GM12892 (cell line): ENCODE measurements at places on chromosomes 4 and X.

DNA sequence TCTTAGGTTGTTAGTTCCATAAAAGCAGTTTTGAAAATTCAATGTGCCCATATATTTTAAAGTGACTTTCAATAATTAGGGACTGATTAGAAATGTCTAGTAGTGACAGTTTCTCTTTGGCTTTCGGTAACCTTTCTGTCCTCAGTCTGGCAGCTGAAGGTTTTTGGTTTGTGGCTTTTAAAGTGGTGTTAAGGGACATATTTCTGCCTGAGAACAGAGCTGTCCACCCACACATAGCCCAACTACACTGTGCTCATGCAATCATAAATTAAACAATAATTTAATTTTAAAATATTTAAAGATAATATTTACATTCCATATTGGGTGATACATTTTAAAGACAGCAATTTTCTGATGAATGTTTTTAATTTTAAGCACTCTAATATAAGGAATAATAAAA is 335.0 kb upstream of the TENM3 start:
- DNase-seq = no peak

GRCh38 chrX:133085785-133086184 is 11.1 kb downstream of the USP26 start:
- DNase-seq = no peak

GRCh38 chrX:134661295-134661694 is 3.0 kb upstream of the PLAC1 start:
- DNase-seq = no peak

DNA sequence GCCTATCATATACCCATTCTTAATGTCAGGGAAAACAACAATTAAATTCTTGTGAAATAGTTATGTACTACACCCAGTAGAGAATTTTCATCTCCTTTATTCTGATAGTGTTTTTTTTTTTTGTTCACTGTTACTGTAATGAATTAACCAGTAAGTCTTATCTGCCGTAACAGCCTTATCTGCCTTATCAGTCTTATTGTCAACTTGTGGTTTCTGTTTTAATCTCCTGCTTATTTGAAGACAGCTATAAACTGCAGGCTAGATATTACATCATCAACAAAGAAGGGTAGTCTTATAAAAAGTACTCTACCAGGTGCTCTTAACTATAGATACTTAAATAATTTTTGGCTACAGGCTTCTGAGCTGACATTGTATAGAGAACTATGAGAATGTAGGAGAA is 79.5 kb downstream of the MAGEB5 start:
- no peak for DNase-seq

DNA sequence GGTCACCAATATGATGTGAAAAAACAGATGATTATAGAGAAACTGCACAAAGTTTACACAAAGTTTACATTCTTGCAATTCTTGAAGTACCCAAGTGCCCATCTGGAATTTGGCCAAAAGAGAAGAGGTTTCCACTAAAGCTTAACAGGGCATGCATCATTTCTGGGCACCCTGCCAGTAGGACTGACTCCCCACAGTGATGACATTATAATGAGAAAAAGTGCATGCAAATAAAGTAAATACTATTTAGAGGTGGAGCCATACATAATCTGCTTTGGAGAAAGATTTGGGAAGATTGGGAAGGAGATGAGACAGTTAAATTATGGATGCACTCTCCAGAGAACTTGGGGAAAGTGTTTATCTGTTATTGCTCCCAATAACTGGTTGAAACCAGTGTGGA is 93.7 kb upstream of the TRPC3 start:
- no peak for DNase-seq

- no peak for DNase-seq
Measured at GRCh38 chrX:85379174-85379907, at the start of gene POF1B. POF1B (minus strand) TSS chrX:85379665; CDS start chrX:85379454, 211 bp downstream.

GRCh38 chrX:54087661-54088060 is 43.4 kb upstream of the PHF8 start:
- no peak for DNase-seq

GRCh38 chrX:45186643-45187026 is 14.0 kb downstream of the DIPK2B start:
- DNase-seq = no peak

- no peak for DNase-seq
Measured at GRCh38 chr4:156575430-156576073, 396.0 kb downstream of the PDGFC start.

DNA sequence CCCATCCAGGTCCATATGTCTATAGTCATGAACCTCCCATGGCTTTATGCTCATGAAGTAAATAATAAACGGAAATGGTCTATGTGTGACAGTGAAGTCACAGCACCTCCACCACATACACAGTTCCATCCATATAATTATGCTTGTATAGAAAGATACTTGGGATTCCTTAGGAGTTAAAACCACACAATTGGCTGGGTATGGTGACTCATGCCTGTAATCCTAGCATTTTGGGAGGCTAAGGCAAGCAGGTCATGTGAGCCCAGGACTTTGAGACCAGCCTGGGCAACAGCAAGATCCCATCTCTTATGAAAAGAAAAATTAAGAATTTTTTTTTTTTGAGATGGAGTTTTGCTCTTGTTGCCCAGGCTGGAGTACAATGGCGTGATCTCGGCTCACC is 55.6 kb upstream of the RBM47 start:
- DNase-seq = no peak

DNA sequence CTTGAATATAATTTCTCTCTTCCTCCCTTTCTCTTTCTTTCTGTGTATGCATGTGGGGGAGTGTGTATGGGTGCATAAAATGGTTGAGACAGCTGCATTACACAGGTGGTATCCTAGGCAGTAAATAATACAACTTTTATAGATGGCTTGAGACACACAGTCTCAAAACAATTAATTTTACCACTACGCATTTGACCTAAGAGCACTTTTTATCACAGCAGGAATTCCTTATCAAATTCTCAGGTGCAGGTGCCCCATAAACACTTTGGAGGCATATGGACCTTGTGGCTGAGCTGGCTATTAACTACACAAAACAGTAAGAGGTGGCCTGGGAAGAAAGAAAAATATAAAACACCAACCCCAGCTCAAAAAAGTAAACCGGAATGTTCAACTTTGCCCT is 91.3 kb downstream of the RASGEF1B start:
- DNase-seq = no peak

DNA sequence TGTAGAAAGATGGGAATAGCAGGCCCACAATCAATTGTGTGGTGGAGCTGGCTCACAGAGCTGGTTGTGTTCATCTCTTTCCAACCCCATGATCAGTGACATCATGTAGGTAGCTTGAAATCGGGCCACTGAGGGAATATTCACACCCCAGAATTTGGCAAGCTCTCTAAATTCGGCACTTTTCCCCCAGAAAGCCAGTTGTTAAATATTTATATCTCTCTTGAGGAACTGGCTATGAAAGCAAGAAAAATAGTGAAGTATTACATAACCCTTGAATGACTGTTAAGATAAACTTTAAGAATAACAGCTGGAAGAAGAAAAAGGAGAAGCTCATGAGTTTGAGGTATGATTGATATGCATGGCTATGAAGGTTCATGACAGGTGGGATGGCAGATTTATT is 38.9 kb downstream of the GPRIN3 start:
- no peak for DNase-seq

- no peak for DNase-seq
Measured at GRCh38 chr4:187962926-187963325, 32.6 kb upstream of the ZFP42 start.

GRCh38 chr4:143404555-143404954 is 67.9 kb downstream of the GAB1 start:
- no peak for DNase-seq

DNA sequence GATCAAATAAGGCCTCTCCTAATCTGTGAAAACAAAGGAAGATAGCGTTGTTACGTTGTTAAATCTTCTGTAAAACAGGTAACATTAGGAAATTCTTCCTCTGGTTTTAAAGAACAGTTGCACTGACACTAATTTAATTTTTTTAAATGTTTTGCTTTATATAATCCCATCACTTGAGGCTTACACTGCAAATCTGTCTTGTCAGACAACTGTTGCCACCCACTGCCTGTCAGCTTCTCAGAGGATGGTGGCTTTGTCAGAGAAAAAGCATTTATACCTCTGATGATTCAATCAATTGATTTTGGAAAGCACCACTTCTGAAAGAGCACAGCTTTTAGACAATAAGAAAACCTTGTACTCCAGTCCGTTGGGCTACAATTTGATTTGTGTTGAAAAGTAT is 799.1 kb downstream of the FSTL5 start:
- no peak for DNase-seq

- no peak for DNase-seq
Measured at GRCh38 chr4:76680952-76681351, 217.0 kb downstream of the SOWAHB start.
